ENCODE measurements at places on chromosomes 1 and 21.

GRCh38 chr1:89671775-89672488, 39.0 kb downstream of the LRRC8C start:
- DNase-seq = no peak

- no peak for DNase-seq
Measured at GRCh38 chr1:30318413-30318812, 405.0 kb downstream of the MATN1 start.

DNA sequence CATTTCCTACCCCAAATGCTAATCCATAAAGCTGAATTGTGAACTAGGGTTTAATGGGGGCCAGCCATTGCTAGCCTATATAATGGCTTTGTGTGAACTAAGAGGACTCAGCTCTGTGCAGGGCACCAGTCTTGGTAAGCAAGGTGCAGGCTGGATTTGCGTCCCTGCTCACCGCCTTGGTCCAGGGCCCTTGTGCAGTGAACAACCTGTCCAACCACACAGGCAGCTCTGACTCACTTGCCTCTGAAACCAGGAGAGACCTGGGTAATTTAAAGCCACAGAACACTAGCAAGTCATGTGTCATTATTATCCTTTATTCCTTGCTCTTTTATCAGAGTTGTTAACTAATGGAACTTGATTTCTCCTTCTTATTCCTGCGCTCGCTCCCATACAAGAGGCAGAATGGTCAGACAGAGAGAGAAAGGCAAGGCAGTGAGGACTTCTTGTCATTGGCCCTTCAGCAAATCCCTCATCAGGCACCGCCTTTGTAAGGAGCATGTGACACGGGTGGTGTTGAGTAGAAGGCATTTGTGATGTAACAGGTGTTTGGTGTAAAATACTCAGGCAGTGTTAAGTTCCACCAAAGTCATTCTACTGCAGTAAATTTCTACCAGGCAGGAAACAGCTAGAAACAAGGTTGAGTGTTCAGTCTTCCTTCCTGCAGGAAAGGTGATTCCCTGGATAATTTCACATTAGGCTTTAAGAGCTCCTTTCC, 67.3 kb upstream of the OLIG2 start:
- DNase-seq = no peak

DNA sequence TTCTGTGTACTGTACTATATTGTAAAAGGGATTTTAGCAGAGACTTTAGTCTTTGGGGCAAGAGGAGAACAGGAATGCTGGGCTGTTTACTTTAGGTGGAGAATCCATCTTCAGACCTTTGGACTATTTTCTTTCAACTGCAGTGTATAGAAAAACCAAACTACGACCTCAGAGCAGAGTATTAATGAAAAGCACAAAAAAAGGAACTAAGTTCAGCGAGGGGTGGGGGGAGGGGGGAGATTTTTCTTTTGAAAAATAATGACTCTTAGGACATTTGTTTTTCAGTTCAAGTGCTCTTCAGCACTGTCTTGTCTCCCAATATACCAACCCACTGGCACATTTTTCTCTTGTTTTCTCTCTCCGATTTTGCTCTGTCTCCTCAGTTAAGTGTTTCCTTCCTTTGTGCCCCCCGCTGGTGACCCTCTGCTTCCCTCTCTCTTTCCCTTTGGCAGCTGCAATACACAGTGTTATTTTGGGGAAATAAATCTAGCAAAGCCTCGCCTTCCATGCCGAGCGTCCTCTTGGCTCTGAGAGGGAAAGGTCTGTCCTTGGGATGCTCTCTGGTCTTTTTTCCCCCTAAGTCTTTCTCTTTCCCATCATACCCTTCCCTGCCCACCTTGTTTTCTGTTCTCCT, 44.8 kb downstream of the ACP6 start:
- no peak for DNase-seq

DNA sequence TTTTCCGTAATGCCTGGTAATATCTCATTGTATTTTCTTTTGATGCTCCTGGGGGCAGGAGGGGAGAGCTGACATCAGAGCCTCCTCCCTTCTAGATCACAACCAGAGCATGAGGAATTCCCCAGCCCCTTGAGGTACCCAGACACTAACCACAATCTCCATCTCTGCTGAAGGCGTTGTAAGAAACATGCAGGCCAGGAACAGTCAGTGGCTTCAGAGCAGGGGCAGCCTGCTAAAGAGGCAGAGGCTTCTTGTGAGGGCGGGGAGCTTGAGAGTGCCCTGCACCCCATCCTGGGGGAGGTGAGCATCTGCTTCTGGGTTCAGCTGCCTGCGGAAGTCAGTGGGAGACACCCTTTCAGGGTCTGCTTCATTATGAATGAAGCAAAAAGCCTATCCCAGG, 19.0 kb downstream of the MAPKAPK2 start:
- DNase-seq = no peak

DNA sequence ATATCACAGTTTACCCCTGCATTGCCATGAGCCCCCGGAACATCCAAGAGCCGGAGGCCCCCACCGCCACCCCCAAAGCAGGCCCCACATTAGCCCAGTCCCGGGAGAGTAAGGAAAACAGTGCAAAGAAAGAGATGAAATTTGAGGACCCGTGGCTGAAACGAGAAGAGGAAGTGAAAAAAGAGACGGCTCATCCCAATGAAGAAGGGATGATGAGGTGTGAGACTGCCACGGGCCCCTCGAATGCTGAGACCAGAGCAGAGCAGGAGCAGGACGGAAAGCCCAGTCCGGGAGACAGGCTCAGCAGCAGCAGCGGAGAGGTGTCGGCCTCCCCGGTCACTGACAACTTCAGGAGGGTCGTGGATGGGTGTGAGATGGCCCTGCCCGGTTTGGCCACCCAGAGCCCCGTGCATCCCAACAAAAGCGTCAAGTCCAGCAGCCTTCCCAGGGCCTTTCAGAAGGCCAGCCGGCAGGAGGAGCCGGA, 532.4 kb downstream of the KIF26B start:
- no peak for DNase-seq

GRCh38 chr1:107142140-107142542, 1.3 kb downstream of the NTNG1 start:
- peak; percentile 34 for DNase-seq

GRCh38 chr1:184577319-184577718, 177.3 kb downstream of the EDEM3 start:
- no peak for DNase-seq

DNA sequence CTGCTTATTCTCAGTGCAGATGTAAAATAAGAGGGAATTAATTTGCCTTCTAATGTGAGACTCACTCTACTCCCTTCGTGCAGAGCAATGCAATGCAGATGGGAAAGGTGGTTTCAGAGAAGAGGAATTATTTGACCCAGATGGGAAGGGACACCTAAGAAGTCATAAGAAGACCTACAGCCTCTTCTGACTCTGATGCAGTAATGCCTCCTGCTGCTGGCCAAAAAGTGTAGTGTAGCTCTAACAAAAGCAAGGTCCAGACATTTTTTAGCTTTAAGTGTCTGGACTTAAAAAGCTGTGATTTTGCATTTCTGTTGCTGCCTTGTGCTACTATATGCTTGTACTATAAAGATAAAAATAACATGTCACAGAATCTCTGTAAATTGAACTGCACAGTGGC, 501.4 kb downstream of the TTLL7 start:
- no peak for DNase-seq

- no peak for DNase-seq
Measured at GRCh38 chr1:55836086-55836485, 620.9 kb upstream of the USP24 start.

- no peak for DNase-seq
Measured at GRCh38 chr1:51240084-51240483, 4.0 kb downstream of the RNF11 start.

GRCh38 chr21:23729331-23729730, 1878.0 kb downstream of the MRPL39 start:
- no peak for DNase-seq

- DNase-seq = peak; percentile 44
Measured at GRCh38 chr1:31412732-31413404, at the start of gene SERINC2. SERINC2 (plus strand) TSS chr1:31413213; CDS start chr1:31413266, 53 bp downstream.

DNA sequence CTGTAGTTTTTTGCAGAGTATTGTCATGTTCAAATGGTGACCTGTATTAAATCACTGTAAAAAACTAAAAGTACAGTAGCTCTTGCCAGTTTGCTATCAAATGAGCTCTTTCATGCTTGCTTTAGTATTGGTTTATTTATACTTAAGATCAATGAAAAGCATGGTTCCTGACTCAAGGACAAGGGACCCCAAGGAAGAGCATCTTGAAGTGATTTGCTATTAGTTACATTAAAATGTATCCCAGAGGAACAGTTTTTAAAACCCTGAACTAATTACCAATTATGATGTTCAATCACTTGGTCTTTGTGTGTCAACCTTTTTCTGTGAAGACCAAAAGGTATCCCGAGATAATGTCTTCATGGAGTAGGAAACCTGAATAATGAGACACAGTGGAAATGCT, at the start of gene OR13G1:
Gene OR13G1, minus strand, starts transcription at position 101 of the 400 bp plus-strand sequence. CDS start 6,698 bp downstream, outside the sequence.
- DNase-seq = no peak

GRCh38 chr1:29805896-29806160, 569.5 kb downstream of the PTPRU start:
- DNase-seq = no peak

DNA sequence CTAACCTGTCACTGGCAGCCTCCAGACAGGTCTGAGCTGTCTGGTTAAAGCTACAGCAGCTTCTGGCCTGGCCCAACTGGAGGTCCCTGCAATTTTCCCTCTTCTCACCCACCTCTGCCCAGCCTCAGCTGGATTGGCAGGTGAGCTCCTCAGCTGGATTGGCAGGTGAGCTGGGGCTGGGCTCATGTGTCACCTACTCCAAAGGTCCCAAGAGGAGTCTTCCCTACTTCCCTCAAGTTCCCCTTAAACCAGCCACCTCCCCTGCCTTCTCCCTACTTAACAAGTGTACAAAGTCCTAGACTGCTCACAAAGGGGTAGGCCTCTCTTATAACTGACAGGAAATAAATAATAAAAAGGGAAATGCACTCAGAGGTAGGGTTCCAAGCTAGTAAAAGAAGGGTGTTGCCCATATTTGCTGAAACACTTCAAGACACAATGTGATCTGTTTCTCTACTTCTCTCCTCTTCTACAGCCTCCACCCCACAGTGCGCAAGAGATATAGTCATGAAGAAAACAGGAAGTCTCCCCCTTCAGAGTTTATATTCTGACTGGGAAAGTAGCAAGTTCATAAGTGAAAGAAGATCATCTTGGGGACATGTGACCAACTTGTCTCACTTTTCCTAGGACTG, at the start of gene GPA33:
Gene GPA33, minus strand, starts transcription at position 64 of the 629 bp plus-strand sequence. CDS start 90 bp downstream, outside the sequence.
- DNase-seq = no peak

- peak; percentile 52 for DNase-seq
Measured at GRCh38 chr1:48469616-48470480, 2.2 kb downstream of the SPATA6 start.

DNA sequence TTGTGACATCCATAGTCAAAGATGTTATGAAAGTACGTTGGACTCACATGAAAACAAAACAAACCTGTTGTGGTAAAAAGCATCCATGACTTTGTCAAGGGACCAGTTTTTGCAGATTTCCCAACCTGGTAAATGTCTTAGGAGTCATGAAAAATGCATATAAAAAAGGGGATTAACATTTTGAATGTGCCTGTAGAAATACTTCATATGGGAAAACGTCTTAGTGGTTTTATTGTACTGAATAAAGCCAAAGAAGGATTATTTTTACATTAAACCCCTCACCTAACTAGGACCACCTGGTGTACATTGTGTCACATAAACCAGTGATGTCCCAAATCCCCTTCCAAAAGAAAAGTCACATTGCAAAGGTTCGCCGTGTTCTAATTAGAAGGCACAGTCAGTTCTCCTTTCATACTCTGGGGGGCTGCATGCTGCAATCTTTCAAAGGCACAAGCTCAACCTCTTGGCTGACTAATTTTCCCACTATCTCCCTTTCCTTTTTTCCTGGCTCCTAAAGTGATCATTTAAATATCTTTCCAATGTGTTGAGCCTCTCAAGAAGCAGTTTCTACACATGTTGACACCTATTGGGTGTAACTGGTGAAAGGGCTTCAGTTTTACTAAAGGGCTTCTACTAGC, 119.8 kb upstream of the SPAG17 start:
- DNase-seq = no peak

DNA sequence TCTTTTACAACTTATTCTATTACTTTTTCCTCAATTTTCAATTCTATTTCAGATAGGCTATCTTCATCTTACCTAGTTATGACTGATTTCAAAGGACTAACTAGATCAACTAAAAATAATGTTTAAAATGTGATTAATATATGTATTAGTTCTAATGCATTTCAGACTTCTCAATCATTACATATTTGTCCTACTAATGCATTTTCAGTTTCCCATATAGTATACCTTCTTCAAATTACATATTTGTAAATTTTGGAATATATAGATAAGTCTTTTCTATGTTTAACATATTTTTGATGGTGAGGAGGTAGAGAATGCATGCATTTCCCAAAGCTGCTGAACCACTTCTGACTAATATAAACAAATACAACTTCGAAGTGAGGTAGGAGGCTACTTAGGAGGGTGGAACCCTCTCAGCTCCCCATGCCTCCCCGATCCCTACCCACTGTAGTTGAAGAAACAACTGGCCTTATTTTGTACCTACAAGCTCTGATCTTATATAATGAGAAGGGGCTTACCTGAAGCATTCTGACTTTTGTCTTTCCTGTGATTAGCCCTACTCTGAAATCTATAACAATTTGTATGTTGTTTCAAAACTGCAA, 1.7 kb downstream of the TRMT1L start:
- DNase-seq = no peak

- no peak for DNase-seq
Measured at GRCh38 chr1:44239961-44240371, 26.7 kb downstream of the DMAP1 start.

DNA sequence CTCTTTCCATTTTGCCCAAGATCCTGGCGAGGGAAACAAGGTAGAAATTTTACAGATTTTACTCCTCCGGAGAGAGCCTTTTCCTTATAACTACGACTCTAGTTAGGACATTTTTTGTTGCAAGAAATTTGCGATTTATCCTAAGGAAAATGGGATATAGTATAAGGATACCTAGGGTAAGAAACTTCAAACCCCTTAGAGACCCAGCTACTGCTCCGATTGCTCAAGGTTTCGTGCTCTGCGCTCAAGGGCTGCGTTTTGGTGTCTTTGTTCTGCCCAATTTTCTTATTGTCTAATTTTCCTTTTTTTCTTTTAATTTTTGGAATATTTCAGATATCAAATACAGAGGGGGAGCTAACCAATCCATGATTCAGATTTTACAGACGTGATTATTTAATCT, 1.5 kb downstream of the TTC3 start:
- DNase-seq = no peak

- DNase-seq = no peak
Measured at GRCh38 chr21:45353200-45353599, 51.8 kb upstream of the COL18A1 start.

- no peak for DNase-seq
Measured at GRCh38 chr1:67648582-67649326, 36.2 kb upstream of the GADD45A start.

Data from right kidney (tissue), 9 donors.